NCI-H1417 (cell line): ENCODE measurements at places on chromosomes 11 and 22.

GRCh38 chr11:868802-869201 is 26.1 kb downstream of the TSPAN4 start:
- no peak for DNase-seq

DNA sequence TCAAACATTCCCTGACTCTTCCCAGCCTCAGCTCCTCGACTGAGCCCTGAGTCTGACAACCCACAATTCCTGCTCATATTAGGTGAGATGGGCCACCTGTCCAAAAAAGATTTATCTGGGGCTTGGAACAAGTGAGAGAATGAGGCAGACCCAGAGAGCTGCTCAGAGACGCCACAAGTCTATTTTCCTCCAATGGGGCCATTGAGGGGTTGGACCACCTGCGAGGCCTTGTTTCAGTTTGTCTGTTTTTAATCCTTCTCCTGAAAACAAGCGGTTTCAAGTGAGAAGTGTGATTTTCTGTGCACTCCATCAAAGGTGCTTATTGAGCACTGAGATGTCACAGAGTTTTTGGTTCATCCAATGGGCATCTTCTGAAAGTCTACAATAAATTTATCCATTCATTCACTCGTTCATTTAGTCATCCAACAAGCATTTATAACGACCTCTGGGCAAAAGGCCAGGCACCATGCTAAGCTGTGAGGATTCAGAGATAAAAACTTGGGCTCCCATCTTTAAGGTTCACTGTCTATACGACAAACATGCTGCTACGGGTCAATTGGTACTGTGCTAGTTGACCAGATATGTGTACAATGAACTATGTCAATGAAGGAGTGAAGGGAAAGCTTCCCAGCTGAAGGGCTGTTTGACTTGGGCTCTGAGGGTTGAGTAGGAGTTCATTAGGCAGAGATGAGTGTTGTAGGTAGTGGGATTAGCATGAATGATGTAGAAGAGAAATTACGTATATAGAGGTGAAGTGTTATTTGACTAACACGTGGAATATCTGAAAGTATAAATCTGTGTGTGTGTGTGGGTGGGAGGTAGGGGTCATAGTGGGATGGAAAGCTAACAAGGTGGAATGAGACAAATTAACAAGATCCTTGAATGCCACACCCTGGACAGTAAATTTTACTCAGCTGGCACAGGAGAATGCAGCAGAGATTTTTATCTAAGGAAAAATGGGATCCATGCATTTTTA is 168.9 kb downstream of the MIAT start:
- no peak for DNase-seq

DNA sequence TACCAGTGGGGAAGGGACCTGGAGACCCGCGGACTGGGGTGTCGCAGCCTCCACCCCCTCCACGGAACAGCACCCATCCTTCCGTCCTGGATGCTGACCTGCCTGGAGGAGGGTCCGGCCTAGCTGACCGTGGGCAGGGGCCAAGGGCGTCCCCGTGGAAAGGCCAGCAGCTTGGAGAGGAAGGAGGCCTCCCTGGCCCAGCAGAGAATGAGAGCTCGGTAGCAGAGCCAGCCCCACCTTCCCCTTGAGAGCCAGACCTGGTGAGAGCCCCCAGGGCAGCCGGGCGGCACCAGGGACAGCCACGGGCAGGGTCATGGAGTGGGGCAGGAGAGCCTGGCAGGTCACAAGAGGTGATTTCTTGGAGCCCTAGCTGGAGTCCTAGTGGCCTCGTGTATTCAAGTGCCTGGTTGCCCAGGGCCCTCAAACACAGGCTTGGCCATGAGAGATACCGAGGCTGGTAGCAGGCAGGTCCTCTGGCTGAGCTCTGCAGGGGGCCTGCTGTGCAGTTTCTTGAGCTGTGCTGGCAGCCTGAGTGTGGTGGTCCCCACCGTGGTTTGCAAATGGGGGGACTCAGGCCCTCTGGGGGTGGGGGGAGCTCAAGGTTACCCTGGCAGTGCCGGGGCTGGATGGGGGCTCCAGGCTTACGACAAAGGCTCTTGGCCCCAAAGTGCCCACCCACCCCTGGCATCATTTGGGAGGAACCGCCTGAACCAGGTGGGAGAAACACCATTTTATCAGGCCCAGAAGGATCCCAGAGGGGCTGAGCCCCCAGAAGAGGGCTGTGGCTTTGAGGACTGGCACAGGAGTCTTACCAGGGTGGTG is 7.6 kb downstream of the TSPAN32 start:
- no peak for DNase-seq

DNA sequence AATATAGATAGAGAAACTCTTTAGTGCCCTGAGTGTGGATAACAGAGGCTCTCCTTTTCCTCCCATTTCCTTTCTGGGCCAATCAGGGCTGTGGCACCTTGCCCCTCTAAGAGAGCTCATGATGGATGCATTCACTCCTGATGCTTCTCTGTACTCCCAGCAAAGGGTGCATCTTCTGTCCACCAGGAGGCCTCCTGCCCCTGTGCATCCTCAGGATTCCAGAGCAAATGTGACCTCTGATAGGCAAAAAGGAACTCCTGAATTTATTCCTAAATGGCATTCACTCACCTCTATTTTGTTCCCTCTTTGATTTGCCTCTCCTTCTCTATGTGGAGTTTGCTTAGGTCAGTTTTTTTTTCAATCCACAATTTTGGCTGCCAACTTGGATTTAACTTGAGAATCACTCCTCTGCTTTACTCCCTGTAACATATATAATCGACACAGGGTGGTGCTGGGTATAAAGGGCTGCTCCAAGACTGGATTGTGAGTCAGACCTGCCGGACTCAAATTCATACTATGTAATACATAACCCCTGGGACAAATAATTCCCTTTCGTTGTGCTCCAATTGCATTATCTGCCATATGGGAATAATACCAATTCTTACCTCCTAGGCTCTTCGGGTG is 1.1 kb upstream of the MRGPRX4 start:
- no peak for DNase-seq

DNA sequence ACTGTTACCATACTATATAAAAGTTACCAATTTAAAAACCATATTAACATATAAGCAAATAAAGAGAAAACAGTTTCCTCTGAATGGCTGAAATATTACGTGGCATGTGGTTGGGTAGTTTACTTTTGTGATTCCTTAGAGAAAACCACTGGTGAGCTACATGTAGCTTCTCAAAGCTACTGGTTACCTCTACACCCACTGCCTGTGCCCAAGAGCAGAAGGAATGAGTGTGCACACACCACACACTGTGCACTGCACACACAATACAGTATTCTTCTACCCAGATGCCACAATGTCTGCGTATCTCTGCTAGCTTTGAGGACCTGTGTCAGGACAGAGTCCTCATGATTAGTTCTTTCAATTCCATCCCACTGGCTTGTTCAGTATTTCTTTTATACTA is 25.5 kb upstream of the YPEL1 start:
- DNase-seq = no peak

DNA sequence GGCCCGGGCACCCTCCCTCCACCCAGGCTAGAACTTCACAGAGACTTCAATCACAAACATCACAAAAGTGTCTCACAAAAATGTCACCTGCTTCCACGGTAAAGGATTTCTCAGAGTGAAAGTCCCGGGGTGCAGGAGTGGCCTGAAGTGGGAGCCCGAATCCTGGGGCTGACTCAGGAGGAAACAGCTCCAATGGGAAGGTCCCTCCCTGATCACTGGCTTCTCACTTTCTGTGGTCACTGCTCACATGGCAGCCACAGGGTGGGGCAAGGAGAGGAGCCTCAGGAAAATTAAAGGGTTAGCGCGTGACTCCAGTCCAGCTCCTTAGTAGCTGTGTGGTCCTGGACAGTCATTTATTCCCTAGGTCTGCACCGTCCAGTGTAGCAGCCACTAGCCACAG is 564.5 kb upstream of the B3GAT1 start:
- DNase-seq = no peak

DNA sequence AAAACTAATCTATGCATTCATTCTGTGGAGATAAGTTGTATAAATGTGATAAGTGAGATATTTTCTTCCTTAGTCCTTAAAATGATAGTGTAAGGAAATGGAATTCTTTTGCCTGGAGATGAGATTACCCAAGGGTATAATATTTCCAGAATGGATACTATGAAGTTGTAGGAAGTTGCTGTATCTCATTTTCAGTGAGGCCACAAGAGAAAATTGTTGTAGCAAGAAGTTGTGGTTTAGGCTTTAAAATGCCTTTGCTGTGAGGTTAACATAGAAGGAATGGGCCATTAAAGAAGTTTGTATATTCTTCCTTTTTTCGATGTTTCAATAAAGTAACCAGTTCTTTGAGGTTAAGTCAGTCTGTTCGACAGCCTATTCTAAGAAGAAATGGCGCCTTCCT is 50.7 kb upstream of the LIN7C start:
- no peak for DNase-seq

GRCh38 chr22:17403906-17404305 is 34.6 kb downstream of the CECR2 start:
- no peak for DNase-seq

- no peak for DNase-seq
Observed at GRCh38 chr22:33163815-33164214, 105.6 kb upstream of the SYN3 start.

DNA sequence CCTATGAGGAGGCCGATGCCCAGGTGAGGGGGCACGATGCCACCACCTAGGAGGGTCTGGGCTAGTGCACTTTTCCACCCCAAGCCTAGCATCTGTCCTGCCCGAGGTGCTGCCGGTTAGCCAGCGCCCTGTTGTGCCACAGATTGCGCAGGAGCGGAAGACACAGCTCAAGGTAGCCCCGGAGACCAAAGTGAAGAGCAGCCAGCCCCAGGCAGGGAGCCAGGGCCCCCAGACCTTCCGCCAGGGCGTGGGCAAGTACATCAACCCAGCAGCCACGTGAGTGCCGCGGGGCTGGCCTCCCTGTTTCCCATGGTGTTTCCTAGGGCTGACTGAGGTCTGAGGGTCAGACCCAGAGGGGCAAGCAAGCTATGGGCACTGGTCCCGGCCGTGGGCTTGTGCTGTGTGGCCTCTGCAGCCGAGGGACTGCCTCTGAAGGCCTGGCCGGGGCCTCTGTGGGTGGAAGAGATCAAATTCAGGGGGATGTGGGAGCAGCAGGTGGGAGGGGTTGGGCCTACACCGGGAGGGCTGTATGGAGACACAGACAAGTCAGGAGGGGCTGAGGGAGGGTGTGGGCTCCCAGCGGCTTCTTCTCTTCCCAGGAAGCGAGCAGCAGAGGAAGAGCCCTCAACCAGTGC is 29.1 kb downstream of the PPIL2 start:
- DNase-seq = no peak

GRCh38 chr22:44192816-44193534 is 12.2 kb downstream of the PARVG start:
- no peak for DNase-seq

GRCh38 chr11:122367809-122368231 is 251.8 kb upstream of the BLID start:
- no peak for DNase-seq

GRCh38 chr11:131137046-131137445 is 220.8 kb upstream of the SNX19 start:
- DNase-seq = no peak

- no peak for DNase-seq
Observed at GRCh38 chr11:117570701-117571100, 226.3 kb downstream of the DSCAML1 start.

GRCh38 chr11:67435727-67436458 is 1.6 kb downstream of the PTPRCAP start:
- no peak for DNase-seq

GRCh38 chr11:3964056-3964455 is 108.6 kb downstream of the STIM1 start:
- no peak for DNase-seq

GRCh38 chr11:17313349-17314231 is 37.1 kb downstream of the NUCB2 start:
- DNase-seq = no peak

GRCh38 chr11:102046841-102047240 is 396 bp upstream of the CFAP300 start:
- DNase-seq = no peak

GRCh38 chr11:96136613-96137298 is 206.2 kb downstream of the MAML2 start:
- no peak for DNase-seq

DNA sequence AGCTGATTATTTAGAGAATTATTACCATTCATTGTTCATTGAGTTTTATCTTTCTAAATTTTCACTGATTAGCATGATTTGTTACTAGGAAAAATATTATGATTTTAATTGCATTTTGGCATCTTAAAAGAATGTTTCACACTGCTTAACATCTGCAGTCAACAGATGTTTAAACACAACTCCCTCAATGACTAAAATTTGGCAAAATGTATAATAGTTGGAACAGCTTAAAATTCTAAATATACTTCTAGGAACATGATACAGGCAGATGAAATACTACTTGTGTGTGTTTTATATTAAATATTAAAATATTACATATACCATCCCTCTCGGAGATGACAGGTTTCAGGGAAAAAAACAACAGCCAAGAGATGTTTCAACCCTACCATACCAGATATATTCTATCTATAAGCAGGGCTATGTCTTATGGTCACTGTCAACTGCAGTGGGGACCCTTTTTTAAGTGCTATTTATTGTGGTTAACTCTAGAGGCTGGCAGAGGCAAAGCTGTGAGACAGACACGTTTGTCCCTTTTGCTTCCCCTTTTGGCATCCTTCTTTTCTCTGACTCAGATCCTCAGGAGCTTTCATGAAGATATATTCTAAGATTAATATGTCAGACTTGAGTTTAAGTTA is 81.9 kb downstream of the BDNF start:
- DNase-seq = no peak

GRCh38 chr22:17237038-17237668 is 17.9 kb upstream of the ADA2 start:
- no peak for DNase-seq

- no peak for DNase-seq
Observed at GRCh38 chr11:85279267-85279666, 347.9 kb downstream of the DLG2 start.

DNA sequence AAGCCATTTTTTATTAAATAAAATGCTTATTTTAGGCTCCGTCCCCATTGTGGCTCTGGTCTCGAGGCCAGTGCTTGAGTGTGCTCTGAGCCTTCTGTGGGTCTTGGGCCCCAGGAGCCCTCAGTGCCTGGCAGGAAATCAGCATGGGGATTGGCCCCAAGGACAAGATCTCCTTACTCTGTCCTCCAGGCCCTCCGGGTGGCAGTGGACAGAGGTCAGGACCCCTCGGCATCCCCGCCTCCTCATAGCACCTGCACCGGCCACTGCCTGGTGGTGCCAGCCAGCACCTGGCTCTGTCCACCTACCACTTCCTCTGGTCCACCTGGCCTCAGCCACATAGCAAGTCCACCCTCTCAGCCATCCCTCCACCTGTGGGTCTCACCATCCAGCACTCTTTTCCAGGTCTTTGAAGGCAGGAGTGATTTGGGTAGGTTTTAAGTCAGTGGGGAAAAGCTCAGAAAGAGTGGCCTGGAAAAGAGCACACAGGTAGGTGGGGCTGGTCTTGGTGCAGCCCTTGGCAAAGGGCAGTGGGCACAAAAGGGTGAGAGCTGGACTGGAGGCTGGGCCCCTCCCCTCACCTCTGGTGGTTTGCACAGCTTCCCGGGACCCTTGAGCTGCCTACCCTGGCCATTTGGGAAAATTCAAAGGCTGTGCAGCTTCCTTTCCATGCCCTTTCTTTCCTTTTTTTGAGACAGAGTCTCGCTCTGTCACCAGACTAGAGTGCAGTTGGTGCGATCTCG is 3.5 kb downstream of the CLDN5 start:
- no peak for DNase-seq
